M059J (cell line): ENCODE measurements at places on chromosomes 6 and 20.
A peak's percentile ranks its signal among the peaks of the same experiment; 100 is the strongest.

DNA sequence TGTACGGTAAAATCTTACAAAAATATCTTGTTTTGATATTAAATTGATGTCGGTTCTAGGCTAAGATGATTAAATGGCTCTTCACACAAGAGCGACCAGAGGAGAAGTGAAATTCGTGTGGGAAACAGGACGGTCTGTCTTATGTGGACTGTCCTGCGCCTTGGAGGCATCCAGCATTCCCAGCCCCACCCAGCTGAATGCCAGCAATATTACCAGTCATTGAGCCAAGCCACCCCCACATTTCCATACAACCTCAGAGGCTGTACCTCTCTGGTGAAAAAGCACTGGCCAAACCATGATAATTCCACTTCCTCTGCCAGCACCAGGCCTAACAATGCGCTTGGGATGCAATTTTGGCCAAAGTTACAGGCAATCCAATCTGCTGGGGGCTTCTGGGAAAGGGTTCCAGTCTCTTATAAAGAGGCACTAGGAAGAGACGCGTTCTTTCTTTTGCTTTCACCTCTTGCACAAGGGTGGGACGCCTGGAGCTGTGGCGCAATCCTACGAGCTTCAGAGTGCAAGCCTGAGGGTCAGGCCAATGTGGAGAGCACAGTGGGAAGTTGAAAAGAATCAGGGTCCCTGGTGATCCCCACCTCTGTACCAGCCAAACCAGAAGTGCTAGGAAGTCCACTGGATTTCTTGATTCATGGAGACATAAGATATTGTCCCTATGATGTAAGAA lies 213.1 kb downstream of the PREX1 start:
- DNase-seq, result no peak

- DNase-seq, result no peak
Measured at GRCh38 chr20:50107086-50107660, 5.8 kb downstream of the UBE2V1 start.

GRCh38 chr6:23396949-23397348 lies 729.1 kb upstream of the NRSN1 start:
- DNase-seq, result no peak

- no peak for DNase-seq
Measured at GRCh38 chr20:44091026-44091425, 96.0 kb downstream of the JPH2 start.

DNA sequence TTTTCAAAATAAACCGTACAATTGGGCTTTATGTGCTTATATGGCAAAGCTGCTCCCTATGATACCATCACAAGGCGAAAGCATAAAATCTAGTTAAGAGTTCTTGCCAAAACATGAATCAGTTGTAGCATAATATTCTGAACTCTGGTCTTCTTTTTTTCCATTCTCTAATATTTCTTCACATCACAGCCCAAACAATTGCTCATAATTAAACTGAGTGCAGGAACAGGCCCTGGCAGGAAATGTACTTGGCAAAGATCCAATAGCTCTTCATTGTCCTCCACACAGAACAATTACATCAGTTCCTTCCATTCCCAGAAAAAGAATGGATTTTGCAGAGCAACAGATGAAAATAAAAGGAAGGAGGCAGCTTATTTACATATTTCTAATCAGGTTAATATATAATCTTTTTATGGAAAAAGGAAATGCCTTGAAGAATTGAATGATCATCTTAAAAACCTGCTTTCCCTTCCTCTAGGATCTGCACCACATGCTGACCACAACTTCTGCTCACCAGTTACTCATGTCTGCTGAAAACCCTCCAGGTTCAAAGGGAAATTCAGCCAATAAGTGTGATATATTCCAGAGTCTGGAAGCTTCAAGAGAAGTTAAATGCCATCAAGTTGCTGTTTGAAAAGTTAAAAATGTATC lies 123.3 kb upstream of the COL21A1 start:
- peak; percentile 94 for DNase-seq

DNA sequence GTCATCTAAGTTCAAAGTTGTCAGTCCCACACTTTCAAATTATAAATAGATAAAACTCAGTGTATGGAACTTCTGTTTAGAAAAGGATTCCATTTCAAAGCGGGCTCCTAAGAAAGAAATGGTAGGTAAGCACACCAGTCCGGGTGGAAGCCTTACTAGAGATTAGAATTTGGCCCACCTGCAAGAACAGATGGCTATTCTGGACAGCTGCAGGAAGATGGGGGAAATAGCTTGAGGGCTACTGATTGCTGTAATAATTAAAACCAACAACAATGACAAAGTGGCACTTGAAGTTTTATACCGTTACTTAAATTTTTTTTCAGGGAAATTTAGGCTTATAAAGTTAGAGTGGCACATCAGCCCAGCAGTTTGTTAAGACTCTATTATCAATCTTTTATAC lies 83.3 kb downstream of the HIVEP2 start:
- no peak for DNase-seq

DNA sequence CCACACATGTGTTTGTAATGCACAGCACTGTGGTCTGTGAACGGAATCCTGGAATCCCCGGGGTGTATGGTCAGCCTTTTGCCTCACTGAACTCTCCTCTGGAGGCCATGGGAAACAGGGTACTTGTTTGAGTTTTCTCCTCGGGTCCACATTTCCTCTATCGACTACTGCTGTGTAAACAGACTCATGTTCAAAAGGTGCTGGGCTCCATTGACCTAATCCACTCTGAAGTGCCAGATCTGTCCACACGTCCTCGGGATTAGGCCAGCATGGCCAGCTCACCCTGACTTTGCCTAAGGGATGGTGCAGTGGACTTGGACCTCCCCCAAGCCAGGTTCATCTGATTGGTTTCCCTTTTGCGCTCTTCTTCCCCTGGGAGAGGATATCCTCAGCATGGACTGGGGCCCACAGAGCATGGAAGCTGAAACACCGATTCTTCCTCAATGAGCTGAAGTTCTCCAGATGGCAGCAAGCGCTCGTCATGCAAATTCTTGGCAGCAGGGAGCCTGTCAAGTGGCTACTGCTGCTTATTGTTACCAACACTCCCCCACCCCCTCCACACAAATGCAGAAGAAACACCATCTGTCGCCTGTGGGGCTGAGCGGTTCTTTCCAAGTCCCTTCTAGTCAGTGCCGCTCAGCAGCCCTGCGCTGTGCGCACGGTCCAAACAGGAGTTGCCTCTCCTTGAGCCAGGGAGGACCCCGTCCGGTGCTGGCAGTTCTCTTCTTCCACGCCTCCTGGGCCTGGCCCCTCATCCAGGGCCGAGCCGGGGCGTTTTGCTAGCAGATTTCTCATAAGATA lies 292.6 kb upstream of the MARCKS start:
- DNase-seq, result peak; percentile 95

DNA sequence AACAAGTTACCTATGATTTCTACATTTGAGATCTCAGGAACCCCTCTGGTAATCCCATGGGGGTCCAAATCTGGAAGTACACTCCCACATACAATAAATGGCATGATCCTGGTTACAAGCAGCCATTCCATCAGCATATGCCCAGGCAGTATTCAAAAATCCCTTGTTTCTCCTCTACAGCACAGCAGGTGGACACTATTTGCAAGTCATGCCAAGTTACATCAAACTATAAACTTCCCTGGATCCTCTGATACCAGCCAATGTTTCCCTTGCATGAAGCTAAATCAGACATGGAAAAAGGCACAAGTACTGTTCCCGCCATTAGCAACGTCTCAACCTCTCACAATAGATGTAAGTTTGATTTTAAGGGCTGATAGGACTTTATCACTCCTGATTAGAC lies 134.5 kb upstream of the PRSS16 start:
- no peak for DNase-seq

DNA sequence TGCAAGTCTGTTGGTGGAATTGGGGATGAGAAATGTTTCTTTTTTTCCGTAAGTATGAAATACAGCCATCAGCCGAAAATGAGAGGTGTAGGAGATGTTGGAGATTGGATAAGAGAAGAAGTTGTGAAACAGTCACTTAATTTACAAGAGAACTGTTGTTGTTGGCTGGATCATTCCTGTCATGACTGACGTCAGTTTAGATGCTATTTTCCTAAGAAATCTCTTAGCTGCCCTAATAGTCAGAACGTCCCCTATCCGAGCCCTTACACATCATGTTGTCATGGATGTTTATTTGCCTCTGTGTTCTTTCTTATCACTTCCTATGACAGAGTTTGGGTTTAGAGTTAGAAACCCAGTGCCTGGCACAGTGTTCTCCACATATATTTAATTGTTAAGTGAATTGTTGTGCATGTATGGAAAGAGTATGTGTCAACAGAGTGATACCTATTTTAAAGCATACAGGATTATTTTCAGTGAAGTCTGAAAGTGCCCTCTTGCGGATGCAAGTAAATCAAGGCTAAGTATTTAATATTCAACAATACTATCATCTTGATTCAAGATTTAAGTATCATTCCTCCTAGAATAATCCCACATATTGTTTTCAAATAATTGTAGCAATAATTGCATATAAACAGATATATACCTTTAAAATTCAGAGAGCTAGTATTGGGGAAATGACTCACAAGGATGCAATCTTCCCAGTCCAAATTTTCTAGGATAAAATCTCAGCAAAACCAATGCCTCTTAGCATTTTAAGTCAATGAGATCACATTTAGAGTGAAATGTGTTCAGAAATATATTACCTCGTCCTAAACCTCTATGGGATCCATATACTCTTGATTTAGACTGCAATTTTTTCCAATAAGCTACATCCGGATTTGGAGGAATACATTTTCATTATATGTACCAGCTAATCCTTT lies 309.9 kb upstream of the NOX3 start:
- peak; percentile 58 for DNase-seq

DNA sequence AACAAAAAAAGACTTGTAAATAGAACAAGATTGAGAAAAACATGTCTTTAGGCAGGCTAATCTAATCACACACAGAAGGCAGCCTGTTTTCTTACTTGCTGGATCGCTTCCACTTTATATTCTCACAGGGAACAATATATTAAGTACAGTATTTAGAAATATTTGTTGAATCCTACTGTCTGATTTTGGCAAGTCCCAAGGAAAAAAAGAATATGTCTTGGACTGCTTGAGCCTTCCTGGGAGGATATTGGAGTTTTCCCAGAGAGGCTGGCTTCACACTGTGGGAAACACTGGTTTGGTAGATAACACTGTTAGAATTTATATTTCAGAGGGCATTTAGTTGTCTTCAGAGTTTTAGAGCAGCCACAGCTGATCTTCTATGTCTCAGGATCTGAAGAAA lies 229.7 kb downstream of the PRL start:
- DNase-seq, result no peak

DNA sequence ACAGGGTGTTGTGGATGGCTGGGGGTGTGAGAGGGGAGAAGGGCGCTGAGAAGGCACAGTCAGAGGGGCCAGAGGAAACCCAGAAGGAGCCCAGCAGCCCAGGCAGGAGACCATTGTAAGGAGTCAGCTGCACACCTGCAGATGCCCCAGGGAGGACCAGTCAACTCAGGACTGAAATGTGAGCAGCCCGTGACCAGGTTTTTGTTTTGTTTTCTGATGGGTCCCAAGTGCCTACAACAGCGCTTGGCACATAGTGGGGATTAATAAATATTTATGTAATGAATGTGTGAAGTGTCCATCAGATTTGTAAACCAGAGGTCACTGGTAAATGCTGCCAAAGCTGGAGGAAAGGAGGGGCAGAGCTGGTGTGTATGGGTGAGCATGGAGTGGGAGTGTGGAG lies 30.2 kb downstream of the TRAM2 start:
- DNase-seq, result no peak

- no peak for DNase-seq
Measured at GRCh38 chr6:143543435-143543834, 31.9 kb upstream of the FUCA2 start.

GRCh38 chr20:34632870-34633452 lies 43.9 kb downstream of the PIGU start:
- no peak for DNase-seq

DNA sequence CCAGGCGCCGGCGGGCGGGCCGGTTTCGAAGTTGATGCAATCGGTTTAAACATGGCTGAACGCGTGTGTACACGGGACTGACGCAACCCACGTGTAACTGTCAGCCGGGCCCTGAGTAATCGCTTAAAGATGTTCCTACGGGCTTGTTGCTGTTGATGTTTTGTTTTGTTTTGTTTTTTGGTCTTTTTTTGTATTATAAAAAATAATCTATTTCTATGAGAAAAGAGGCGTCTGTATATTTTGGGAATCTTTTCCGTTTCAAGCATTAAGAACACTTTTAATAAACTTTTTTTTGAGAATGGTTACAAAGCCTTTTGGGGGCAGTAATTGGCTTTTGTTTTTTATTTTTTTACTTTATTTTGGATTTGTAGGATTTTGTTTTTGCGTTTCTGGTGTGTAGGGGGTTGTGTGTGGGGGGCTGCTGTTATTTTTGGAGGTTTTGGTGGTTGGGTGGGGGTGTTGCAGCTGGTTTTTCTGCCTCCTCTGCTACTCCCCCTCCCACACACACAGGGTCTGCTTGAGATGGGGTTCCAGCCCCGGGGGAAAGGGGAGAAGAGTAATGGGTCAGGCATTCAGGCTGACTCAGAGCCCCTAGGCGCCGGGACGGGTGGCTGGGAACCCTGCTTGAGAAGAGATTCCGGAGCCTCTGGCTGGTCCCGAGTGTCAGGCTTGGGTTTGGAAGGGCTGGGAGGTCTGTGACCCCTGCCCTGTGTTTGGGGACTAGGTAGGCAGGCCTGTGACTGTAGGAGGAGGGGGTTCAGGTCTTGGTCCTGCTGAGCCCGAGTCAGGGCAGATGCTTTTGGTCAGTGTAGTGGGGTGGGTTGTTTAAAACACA lies 2.0 kb downstream of the CEBPB start:
- peak; percentile 96 for DNase-seq

DNA sequence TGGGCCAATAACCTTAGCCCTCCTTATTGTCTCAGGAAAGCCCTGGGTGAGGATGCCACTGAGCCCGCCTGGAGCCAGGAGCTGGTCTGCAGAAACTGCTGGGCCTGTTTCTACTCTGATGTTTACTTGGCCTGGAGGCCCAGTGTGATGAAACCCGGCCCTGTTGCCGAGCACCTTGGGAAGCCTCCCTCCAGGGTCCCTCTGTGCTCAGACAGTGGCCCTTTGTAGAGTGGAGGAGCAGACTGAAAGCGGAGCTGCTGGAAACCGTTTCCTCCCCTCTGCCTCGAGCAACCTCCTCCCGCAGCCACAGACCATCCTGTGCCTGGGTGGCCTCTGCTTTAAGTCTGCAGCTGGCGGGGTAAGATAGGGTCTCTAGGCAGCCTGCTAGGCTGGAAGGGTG lies 84.1 kb upstream of the EPB41L1 start:
- DNase-seq, result no peak

DNA sequence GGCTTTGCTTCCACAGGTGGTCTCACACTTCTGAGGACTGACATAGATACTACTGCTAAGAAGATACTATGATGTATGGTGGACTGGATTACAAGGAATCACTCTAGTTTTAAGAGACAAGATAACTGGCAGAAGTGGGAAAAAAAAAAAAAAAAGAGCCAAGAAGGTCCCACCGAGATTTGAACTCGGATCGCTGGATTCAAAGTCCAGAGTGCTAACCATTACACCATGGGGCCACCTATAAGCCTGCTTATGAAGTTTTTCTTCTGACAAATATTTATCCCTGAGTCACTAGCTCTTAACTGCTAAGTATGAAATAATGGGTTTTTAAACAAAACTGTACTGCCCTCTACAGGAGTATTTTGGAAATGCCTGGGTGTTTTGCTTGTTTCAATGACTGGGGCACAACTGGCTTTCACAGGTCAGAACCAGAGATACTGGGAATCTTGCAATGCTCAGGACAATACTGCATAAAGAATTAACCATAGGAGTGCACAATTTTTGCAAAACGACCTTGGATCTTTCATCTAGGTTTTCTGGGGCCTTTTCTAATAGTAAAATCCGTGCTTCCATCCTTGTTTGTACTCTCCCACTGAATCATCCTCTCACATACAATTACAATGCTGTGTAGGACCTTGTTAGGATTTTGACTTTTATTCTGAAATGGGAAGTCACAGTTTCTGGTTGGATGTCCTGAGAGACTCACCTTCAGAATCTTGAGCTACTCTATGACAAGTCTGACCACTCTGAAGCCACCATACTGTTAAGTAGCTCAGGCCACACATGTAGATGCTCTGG lies 116.3 kb downstream of the OR2B2 start:
- DNase-seq, result peak; percentile 93
